Neuronal stem cell (in vitro differentiated cells): ENCODE measurements at places on chromosomes 7 and 10.

DNA sequence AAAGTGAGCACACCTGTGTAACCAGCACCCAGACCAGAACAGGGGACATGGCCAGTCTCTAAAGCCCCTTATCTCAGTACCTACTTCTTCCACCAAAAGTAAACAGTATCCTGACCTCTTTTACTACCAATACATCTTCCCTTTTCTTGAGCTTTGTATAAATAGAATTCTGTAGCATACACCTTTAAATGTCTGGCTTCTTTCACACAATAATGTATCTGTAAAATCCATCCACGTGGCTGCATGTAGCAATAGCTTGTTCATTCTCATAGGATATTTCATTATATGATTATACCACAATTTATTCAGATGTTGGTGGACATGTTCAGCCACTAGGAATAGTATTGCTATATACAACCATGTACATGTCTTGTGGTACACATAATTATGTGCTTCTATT lies 40.6 kb downstream of the BTBD16 start:
- no peak for DNase-seq

DNA sequence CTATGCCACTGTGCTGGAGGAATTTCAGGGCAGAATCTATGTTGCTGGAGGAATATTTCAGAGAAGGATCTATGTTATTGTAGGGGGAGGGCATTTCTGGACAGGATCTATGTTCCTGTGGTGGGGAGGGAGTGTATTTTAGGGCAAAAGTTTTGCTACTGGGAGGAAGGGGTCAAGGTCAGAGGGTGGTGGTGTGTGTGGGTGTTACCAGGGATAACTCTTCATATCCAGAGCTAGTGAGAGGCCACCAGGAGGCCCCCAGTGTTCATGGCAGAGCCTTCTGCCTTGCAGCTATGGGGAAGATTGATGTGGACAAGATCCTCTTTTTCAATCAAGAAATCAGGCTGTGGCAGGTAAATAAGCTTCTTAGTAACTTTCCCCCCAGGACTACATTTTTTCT lies 2.0 kb upstream of the STRA8 start:
- DNase-seq = no peak

DNA sequence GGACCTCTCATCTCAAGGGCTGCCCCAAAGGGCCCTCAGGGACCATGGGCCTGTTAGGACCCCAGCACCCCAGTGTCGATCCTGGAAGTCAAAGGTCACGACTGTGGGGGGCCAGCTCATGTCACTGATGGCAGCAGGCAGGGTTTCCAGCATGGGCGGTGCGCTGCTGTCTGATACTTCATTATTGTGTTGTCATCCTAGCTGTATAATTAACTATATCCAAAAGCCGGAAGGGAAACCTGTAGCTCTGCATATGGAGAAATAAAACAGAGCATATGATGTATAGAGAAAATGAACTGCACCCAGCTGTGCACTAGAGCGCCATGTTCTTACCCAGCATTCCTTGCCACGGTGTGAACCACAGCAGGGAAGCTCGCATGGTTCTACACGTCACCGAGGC lies 196.3 kb downstream of the EBF3 start:
- DNase-seq = no peak

DNA sequence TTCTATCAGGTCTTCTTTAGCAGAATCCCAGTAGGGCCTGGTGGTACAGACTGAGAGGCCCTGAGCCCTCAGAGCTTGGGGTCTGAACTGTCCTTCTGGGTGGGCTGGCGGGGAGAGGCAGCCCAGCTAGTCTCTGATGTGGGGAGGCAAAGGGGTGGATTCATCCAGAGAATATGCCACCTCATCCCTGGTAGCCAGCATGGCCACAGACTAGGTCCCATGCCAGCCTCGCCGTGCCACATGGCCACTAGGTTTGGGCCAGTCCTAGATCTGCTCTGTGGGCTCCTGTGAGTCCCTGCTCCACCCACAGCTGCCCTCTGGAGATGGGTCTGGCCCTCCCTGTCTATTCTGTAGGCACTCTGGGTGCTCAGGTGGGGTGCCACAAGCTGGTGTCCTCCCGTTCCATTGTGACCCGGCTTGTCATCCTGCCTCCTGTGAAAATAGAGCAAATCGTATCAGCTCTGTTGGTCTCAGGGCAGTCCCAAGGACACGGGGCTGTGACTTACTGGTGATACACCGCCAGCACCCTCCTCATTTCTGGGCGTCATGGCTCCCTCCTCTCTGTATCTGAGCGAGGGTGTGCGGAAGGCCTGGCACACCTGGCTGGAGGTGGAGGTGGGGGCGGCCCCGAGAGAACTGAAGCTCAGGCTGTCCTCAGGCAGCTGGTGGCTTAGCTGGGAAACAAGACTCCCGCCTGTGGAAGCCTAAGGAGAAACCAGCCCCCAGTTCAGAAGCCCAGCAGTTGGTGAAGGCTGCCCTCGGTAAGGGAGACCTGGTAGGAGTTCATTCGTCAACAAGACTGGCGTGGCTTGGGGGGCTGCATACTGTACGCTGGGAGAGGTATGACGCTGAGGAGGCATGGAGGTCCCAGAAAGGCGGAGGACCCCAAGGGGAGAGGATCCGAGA lies 33.3 kb downstream of the UNC5B start:
- DNase-seq = no peak

DNA sequence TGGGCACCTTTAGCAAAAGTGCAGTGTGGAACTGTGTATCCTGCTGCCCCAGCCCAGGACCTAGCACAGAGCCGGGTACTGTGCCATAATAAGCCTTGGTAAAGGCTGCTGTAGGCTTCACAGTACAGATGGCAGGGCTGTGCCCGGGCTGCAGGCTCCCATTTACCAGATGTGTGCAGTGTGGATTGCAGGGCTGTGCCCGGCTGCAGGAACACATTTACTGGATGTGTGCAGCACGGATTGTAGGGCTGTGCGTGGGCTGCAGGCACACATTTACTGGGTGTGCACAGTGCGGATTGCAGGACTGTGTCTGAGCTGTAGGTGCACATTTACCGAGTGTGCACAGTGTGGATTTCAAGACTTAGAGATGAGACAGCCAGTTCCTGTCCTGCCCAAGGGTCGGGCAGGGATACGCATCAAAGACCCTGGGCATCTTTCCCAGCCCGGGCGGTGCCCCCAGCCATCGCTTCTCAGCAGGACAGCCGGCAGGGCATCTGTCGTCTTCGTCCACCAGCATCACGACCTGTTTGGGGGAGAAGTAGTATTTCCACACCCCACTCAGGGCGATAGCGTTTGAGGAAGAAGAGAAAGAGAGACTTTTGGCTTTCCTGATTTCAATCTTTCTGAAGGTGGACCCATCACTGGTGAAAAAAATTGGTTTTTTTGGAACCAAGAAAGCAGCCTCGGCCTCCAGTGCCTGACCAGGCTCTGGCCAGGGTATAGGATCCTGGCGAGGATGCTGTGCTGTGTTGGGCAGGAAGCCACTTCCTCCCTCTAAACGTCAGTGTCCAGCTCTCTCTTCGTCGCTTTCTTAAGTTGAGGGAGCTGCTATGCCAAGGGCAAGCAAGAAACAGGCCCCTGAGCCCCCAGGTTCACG lies 180.8 kb downstream of the CUX1 start:
- DNase-seq = no peak

DNA sequence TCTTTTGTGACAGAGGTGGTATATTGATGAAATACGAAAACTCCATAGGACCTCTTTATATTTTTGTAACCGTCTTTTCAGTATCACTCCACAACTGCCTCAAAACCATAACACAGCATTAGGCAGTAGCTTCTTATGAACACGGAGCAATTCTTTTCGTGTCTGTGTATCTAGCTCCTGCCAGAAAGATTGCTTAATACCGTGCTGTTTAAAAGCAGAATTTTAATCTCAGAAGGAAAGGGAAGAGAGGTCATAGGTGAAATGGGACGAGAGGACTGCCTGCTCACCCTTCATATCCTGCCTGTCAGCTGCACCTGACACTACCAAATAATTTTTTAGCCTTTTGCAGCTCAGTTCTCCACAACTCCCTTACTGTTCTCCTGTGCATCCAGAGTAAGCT lies 200.7 kb downstream of the DNAH11 start:
- no peak for DNase-seq

DNA sequence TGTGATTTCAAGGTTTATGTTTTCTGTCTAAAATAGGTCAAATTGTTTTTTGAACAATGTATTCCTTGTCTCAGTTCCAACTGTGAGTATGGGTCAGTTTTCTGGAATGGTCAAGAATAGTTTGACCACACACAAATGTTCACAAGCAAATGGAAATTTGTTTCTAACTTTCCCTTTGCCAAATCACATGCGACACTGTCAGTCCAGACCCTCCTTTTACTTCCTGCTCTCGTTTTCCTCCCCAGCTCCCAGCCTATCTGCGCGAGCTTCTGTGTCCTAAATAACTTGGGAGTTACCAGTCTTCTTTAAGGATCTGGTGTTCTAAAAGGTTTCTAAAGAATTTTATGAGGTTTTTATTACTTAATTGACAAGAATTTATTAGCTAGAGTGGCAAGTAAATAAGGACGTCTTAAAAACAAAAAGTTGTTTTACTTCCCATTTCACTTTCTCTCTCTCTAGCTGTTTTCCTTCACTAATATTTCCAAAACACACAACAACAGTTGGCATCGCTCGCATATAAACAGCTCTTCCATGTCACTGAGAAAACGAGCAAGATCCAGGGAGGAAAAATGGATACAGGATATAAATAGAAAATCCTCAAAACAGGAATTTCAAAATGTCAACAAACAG lies 266.1 kb upstream of the KLF6 start:
- DNase-seq = no peak

- DNase-seq = no peak
Observed at GRCh38 chr7:15612205-15612604, 50.4 kb upstream of the AGMO start.

DNA sequence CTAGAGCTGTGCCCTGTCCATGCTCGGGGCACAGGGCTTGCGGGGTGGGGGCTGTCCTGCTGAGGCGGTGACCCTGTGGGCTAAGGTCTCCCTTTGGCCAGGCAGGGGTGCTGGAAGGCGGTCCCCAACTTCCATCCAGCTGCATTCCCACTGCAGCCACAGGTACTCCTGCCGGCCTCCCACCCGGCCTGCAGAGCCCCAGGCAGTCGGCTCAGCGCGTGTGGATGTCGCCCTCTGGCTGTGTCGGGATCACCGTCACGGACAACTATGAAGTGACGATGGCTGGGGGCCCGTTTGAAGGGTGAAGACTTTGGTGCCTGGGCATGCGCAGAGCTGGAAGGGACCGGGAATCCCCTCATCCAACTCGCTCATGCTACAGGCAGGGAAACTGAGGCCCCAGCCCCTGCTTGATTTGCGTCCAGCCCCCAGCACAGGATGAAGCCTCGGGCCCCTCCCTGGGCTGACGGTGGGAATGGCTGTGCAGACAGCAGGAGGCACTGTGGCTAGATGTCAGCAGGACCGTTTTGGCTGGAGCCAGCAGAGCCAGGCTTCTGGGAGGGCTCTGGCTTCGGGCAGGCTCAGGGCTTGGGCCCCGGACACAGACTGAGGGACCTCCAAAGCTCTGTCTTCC lies 2.3 kb upstream of the TMEM184A start:
- DNase-seq = no peak

DNA sequence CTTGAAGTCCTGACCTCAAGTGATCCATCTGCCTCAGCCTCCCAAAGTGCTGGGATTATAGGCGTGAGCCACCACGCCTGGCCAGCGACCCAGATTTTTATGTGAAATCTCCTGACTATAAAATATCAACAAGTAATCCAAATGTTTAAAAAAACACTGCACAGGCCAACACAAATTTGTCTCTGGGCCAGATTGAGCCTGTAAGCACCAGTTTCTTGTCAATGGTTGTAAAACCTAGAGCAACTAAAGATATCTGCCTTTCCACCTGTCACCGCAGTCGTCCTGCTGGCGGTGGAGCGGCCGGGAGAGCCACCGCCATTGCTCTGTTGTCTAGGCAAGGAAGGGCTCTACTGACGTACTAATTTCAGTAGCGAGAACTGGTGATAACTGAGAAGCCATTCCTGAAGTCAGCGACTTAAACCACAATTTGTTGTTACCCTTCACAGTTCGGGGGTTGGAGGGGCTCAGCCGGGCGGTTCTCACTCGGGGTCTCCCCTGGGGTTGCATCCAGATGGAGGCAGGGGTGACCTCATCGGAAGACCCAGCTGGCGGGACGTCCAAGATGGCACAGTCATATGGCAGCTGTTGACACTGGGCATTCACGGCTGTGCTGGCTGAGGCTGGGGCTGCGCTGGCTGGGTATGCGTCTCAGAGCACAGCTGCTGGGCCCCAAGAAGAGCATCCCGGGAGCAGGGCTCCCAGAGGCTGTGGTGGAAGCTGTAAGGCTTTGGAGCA lies 55.2 kb upstream of the PDGFA start:
- no peak for DNase-seq

DNA sequence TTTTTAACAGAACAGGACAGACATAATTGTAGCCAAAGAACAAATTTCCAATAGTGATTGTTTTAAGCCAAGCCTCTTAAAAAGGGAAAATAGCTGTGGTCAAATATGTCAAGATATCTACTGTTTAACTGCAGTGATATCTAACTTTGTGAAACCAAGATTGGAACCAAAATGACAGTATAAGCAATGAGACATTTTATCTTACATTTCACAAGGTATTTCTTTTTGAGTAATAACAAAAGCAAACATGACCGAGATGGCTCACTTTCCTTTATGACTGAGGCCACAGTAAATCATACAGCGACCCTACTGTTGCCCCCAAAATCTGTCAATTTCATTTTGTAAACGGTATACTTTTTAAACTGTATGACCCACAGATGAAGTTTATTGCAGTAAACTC lies 215.8 kb downstream of the MLLT10 start:
- DNase-seq = no peak

- DNase-seq = no peak
Observed at GRCh38 chr10:100872034-100872791, 40.5 kb upstream of the SLF2 start.

DNA sequence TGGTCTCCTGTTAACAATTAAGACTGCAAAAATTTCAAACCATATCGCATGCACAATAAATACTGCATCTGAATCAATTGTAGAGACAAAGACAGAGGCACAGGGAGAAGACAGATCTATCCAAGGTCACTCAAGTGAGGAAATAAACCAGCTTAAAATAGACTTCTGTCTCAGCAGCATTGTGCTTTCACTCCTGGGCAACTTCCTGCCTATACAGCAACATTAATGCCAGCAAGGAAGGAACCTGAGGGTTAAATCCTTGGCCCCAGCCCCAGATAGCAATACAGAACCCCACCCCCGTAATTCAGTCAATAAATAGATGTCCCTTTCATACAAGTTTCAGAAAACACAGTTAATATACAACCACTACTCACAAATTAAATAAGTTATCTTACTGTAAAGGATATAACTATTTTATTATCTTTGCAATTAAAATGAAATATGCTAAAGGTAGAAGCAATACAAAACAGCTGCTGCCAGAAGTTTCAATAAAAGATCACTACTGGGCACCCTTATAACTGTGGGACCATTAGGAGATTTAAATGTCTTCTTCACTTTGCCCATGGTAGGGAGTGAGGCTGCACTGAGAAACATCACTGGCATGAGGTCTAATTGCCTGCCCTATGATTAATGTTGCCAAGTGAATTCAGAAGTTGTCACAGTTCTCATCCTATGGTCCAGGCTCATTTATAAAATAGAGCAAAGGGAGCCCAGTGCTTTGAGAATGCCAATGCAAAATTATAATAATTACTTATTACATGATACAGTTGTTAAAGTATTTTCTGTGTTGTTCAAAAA lies 49.4 kb downstream of the CAV1 start:
- DNase-seq = no peak
